ENCODE measurements at places on chromosomes 6 and 20.

DNA sequence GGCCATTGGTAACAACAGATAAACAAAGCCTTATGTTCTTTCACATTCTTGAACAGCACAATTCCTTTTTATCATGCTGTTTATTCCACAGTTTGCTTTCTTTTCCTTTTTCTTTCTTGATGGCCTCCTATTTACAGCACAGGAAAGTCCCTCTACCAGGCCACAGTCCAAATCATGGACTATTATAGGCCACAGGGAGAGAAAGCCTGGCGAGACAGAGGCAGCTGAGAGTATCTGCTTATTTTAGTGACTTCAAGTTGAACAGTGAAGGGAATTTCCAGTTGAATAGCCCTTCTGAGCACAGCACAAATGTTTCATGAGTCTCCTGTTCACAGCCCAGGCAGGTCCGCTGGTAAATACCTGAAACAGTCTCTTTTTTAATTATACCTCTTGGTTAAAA lies 263.7 kb upstream of the ARID1B start:
- no peak for DNase-seq

GRCh38 chr20:62707921-62708521 lies 615 bp upstream of the NTSR1 start:
- no peak for DNase-seq

- DNase-seq: no peak
These were observed 258.2 kb downstream of the EYS start for GRCh38 chr6:65448866-65449265.

- no peak for DNase-seq
These were observed 61.5 kb upstream of the CD93 start for GRCh38 chr20:23147647-23147963.

All from CD4-positive, alpha-beta T cell treated with Interleukin-1 beta for 1 hour (primary cell).